ENCODE measurements at places on chromosomes 4 and X.

GRCh38 chr4:127920521-127920920 is 39.8 kb downstream of the PLK4 start:
- DNase-seq, result no peak

DNA sequence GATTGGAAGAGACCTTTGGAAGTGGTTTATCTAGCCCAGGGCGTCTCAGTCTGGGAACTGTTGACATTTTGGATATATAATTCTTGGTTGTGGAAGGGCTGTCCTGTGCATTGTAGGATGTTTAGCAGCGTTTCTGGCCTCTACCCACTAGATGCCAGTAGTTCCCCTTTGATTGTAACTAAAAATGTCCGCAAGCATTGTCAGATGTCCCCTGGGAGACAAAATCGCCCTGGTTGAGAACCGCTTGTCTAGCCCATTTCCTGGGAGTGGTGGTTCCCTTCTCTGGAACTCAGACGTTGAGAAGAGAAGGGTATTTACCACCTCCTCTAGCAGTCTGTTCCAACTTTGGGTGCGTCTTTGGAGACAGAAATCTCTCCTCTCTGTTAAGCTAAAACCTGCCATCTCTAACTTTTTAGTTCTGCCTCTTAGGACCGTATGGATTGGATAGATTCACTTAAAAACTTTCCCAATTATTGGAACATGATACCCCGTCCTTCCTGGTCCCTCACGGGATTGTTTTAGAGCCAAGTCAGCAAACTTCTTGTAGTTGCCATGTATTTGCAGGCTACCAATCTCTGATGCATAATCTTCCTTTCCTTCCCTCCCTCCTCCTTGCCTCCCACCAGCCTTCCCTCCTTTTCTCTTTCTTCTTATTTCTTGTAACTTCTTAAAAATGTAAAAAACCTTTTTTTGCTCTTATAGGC is 13.9 kb downstream of the TMEM165 start:
- DNase-seq, result no peak

DNA sequence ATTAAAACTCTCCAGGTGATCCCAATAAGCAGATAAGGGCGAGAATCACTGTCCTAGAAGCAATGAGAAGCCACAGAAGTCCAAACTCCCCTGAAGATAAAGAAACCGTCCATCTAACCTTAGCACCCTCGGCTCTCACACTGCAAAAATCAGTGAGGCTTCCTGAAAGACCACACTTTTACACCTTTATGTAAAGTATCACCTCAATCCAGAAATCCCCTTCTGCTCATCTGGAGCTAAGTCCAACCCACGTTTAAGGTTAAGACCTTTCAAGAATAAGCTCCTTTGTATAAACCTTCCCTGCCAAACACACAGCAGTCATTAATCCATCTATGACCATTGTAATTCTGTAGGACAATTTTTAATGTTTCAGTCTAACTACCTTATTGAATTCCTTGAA is 41.7 kb downstream of the LIN54 start:
- DNase-seq, result no peak

- no peak for DNase-seq
Observed at GRCh38 chr4:163697121-163697520, 202.6 kb downstream of the TMA16 start.

GRCh38 chrX:141320801-141321200 is 78.5 kb upstream of the SPANXC start:
- DNase-seq, result no peak

DNA sequence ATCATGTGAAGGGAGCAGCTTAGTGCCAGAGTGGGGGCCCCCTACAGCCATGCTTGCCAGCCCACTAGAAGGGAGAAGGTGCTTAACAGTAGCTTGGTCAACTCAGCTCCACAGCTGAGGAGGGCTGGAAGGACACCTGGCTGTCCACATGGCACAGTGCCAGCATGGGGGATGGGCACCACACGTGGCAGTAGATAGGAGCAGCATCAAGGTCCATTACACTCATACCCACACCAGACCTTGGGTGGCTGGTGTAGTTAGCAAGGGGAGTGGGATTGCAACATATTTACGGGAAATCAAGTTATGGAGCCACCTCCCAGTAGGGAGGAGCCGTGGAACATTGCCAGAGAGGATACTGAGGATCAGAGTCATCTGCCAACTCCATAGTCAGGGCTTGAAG is 37.9 kb upstream of the SLC4A4 start:
- no peak for DNase-seq

GRCh38 chr4:158861766-158862165 is 92.9 kb downstream of the FNIP2 start:
- DNase-seq, result no peak

DNA sequence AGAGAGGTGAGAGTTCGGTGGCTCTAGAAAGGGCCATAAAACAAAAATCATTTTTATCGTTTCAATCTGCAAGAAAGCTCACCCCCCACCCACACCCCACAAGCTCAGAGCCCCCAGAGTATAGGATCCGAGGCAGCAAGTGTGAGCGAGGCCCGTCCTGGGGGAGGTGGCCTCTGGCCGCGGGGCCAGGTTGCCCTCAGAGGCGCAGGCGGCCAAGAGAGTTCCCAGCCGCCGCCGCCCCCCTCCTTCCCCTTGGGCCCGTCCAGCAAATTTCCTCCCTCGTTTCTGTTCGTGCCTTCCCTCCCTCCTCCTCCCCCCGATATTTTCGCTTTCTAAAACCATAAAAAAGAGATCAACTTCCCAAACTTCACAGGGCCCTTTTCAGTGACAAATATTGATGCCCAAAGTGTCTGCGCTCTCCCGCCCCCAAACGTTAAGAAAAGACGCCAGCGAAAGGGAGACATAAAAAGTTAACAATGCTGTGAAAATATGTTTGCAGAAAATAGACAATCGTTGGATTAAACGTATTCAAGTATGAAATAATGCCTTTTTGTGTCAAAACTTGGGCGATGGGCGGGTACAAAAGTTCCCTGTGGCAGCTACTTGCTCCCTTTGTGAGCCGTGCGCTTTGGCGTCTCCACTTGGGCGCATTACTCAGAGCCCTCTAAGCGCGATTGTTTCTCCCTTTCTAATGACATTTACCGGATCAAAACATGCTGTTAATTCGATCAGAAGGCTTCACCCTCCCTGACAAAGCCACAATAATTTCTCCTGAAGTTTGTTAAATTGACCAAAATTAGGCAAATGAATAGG is 1.1 kb upstream of the HELT start:
- no peak for DNase-seq

DNA sequence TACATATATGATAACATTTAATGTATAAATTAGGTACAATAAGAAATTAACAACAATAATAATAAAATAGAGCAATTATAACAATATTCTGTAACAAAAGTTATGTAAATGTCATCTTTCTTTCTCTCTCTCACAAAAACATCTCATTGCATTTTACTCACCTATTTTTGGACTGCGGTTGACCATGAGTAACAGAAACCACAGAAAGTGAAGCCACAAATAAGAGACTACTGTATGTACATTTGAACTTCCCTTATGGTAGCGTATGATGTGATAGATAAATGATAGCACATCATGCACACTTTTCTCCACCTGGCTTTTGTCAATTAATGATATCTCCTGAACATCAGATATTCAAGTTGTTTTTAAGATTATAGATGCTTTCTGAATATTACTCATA is 80.5 kb downstream of the HNRNPD start:
- no peak for DNase-seq

DNA sequence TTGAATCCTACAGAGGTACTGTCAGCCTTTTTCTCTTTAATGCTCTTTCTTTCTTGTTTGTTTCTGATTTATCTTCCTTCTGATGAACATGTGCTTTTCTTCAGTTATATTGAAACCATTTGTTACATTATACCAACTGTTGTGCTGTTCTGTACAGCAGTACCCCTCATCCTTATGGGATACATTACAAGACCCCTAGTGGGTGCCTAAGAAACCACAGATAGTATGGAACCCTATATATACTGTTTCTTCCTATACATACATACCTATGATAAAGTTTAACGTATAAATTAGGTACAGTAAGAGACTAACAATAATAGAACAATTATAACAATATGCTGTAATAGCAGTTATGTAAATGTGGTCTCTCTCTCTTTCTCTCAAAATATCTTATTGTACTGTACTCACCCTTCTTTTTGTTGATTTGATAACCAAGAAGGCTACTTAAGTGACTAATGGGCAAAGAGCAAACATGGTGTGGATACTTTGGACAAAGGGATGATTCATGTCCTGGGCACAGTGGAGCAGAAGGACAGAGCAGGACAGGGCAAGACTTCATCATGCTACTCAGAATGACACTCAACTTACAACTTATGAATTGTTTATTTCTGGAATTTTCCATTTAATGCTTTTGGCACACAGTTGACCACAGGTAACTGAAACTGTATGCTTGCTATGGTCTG is 10.7 kb upstream of the YIPF7 start:
- no peak for DNase-seq

- no peak for DNase-seq
Observed at GRCh38 chrX:112048707-112049106, 33.9 kb downstream of the TRPC5 start.

- no peak for DNase-seq
Observed at GRCh38 chrX:8204169-8204935, 33.3 kb upstream of the VCX2 start.

DNA sequence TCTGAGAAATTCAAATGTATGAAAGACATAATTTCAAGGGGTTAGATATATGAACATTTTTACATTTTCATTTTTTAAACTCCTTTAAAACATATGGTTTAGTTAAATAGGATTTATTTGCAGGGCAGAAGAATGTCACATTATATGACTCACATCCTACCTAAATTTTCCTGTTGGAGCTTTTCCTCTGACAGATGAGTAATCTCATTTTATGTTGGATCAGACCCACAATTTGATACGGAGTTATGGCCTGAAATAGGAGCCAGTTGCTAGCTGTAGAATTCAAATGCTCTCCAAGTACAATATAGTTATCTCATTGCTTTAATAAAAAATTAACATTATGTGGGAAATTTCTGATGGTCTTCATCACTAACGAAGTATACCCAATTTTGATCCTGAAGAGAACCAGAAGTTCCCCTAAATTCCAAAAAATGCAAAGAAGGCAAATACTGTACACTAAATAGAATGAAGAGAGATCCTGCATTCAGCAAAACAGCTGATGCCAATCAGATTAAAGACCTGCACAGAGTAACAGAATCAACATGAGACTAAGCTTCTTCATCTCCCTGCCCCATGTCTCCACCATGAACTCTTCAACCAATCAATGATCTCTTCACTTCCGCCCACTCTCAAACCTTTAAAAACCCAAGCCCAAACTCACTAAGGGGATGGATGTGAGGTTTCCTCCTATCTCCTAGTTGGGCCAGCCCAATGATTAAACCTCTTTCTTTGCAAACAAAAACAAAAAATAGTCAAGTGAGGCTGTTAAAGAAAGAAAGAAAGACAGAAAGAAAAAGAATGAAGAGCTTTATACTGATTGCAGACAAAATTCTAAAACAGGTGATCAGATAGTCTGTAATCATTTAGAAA is 10.9 kb upstream of the EXOSC9 start:
- DNase-seq, result no peak
